ENCODE measurements at places on chromosomes 11 and 22.

DNA sequence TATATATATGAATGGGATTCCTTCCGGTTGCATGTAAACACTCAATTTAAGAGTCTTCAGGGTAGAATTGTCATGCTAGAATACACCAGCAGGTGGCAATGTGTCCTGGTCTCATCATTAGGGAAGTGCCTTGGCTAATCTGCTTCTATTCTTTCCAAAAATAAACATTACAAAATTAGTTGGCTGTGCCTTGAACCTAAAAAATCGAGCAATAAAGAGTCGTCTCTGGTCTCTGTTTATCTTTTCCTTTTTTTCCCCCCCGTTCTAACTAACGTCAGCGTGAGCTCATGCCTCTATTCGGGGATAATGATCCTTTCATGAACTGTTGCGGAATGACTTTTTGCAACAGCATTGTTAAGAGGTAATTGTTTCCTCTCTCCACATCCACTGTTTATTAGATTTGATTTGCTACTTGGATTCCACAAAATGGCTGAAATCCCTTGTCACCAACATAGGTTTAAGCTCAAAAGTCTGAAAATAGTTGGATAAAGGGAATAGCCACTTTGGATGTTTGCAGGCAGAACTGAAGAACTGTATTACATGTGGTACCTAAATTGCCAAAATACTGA lies 1.2 kb upstream of the ARHGEF12 start:
- DNase-seq = peak; percentile 60

DNA sequence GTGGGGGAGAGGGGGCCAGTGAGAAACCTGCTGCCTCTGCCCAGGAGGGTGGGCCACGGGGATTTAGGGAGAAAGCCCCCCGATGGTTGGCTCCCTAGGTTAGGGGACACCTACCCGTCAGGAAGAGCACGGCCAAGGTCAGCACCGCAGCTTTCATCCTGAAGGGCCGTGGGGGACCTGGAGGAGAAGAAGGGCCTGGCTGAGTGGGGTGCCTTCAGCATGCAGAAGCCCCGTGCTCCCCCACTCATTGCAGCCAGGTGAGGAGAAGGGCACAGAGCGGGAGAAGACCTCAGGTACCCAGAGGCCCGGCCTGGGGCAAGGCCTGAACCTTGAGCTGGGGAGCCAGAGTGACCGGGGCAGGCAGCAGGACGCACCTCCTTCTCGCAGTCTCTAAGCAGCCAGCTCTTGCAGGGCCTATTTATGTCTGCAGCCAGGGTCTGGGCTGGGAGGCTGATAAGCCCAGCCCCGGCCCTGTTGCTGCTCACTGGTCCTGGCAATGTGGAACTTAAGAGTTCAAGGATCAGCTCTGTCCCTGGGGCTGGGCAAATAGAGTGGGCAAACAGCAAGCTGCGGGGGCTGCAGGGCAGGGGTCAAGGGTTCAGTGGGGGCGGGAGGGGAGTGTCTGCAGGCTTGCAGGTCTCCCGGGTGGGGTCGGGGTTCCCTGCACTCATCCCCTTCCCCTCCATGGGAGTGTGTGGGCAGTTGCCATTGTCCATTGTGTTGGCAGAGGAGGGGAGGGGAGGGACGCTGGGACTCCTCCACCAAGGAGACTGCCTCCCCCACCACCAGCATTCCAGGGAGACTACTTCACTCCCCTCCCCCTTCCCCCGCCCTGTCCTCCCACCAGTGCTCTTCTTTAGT lies at the start of gene APOA1:
Gene APOA1 (minus strand): TSS at position 392 of the 861 bp plus-strand sequence. CDS start 235 bp downstream, at position 157.
- DNase-seq = no peak

- DNase-seq = peak; percentile 62
Observed at GRCh38 chr11:10298342-10298741, 4.3 kb upstream of the SBF2 start.

- no peak for DNase-seq
Observed at GRCh38 chr11:20067665-20068064, 92.6 kb downstream of the DBX1 start.

- DNase-seq = no peak
Observed at GRCh38 chr22:50201191-50202129, 649 bp downstream of the SELENOO start.

GRCh38 chr11:68021167-68021787 lies 9.2 kb upstream of the NDUFS8 start:
- no peak for DNase-seq

DNA sequence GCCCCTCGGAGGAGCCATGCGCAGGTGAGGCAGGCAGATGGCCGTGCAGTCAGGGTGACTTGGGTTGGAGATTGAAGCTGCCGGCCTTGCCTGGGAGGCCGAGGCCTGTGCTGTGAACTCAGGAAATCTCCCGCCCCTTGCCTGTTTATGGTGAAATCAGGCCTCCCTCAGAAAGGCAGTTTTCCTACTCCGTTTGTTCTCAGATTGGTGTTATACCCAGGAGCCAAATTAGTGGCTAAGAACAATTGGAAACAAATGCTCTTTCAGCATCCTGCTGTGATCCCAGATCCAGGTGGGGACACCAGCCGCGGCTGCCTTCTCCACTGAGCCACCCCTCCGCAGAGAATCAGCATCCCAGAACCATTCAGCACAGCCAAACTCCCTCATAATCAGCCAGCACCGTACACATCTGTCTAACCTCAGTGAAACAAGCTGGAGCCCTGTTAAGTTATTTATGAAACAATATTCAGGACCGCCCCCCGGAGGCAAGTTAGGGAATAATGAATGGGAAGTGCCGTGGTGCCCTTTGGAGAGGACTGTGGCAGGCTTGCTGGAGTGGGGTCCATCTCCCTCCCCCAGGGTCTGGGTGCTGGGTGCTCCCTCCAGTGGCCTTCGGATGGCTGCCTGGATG lies 60.0 kb downstream of the PKNOX2 start:
- no peak for DNase-seq

GRCh38 chr11:61685617-61685967 lies 5.4 kb downstream of the DAGLA start:
- DNase-seq = no peak

DNA sequence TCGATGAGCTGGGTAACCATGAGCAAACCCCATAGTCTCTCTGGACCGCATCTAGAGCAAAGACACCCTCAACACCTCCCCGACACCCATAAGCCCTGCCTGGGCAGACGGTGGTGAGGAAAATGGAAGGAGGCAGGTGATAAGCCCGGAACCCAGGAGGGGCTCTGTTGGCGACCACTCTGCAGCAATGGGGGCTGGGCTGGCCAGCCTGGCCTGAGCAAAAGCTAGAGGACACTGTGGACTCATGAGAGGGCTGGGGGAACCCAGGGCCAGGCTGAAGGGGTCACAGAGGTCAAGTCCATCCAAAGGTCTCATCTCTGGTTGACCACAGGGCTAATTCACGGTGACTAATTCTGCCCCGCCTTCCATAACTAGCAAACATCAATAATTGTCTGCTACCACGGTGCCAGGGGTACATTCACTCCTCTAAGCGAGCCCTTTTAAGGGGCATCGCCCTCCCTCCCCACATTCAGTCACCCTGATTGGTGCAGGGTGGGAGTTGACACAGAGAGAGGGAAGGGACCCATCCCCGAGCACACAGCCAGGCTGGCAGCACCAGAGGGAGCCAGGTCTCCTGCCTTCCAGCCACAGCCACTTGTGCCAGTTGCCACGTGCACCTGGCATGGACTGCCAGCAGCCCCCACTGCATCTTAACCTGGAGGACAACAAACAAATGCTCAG lies 4.0 kb downstream of the PYGM start:
- no peak for DNase-seq

DNA sequence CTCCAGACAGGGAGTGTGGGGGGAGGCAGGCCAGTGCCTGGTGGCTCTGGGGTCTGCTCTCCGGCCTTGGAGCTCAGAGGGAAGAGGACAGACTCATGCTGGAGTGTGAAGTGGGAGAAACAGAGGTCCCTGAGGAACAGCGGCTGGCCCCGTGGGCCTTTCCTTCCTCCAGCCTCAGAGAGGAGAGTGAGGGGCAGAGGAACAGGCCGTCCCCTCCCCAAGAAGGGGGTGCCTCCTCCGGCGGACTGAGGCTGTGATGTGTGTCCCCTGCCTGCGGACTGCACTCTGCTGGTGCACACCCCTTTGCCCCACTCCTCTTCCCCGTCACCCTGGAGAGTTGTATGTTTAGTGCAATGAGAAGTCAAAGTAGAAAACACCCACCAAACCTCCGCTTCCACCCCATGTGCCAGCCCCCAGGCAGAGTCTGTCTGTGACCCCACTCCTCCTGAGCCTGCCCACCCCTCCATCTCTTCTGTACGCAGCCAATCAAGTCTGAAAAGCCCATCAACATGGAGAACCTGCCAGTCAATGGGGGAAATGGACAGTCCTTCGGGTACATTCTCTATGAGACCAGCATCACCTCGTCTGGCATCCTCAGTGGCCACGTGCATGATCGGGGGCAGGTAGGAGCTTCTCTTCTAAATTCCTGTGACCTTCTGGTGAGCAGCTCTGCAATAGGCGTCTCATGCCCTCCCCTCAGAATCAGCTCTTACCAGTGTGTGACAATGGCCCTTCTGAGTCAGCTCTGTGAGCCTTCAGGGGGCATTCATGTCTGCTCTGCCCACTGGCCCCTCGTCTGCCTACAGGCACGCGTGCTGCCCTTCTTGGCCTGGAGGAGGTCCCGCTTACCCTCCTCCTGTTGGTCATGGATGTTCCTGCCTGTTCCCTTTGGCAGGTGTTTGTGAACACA lies 39.0 kb downstream of the GLB1L2 start:
- DNase-seq = no peak

DNA sequence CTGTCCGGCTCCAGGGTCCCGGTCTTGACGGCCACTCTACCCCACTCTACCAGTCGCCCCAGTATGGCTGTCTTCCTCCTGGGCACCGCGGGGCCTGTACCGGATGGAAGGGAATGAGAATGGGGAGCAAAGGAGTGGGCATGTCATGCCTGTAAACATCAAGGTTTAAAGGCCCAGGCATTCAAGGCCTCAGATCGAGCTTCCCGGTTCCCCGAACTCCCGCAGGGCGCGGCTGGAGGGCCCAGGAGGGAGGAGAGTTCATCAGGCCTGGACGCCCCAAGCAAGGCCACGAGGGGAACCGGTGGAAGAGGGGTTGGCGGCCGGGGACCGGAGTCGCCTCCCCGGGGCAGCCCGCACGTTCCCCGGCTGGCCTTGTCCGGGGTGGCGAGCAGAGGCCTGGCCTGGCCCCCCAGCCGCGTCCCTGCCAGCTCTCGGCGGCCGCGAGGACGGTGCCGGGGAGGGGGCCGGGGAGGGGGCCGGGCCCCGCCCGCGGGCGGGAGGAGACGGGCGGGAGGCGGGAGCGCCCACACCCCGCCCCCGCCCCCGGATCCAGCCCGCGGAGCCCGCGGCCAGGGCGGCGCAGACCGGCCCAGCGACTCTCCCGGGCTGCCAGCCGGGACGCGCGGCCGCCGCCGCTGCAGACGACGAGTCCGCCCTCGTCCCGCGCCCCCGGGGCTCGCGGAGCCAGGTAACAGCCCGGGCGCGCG lies at the start of gene CDC42EP1:
Gene CDC42EP1 (plus strand): TSS at position 580 of the 707 bp plus-strand sequence. CDS start 5,870 bp downstream, outside the sequence.
- no peak for DNase-seq

GRCh38 chr11:72623052-72623451 lies 51.2 kb downstream of the PDE2A start:
- no peak for DNase-seq

GRCh38 chr22:49670456-49671330 lies 157.0 kb downstream of the BRD1 start:
- DNase-seq = no peak

GRCh38 chr11:16001899-16002426 lies 354.4 kb downstream of the SOX6 start:
- DNase-seq = no peak

DNA sequence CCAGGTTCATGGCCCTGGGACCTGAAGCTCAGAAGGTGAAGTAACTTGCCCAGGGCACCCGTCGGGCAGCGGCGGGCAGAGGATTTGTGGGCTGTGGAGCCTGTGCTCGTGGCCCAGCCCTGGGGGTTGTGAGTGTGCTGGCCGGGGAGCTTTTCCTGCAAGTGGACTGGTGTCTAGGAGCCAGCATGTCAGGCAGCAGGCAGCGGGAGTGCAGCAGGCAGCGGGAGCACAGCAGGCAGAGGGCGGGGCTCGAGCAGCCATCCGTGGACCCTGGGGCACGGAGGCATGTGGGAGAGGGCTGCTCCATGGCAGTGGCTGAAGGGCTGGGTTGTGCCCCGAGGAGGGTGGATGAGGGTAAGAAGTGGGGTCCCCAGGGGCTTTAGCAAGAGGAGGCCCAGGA lies 72.7 kb upstream of the PPP6R3 start:
- DNase-seq = no peak

DNA sequence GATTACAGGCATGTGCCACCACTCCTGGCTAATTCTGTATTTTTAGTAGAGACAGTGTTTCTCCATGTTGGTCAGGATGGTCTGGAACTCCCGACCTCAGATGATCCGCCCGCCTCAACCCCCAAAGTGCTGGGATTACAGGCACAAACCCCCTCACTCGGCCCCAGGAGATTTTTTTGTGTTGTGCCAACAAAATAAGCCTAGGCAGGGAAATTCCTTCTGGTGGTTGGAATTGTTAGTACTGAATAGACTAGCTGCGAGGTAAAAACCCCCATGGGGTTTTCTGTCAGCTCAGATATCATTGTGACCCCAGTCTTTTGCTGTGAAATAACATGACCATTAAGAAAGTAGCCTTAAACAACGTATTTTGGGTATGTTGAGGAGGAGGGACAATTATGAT lies 144.9 kb downstream of the BCR start:
- DNase-seq = no peak

DNA sequence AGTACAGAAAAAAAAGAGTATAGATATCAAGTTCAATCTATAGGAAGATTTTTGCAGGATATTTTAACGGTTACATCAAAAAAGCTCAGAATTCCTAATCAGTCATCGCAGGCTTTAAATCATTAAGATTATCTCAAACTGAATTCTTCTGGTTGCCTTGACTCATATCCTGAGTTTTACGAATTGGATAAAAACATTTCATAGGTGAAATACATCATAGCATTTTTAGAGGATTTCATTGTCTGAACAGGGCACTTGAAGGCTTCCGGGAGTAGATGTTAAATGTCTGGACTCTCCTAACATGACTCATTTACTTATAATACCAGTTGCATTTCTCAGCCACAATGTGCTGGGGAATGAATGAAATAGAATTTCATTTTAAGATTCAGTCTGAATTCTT lies 2216.6 kb upstream of the RAG2 start:
- DNase-seq = no peak

- DNase-seq = no peak
Observed at GRCh38 chr11:79259800-79260199, 181.0 kb downstream of the TENM4 start.

- DNase-seq = no peak
Observed at GRCh38 chr11:27464909-27465308, 7.7 kb downstream of the LGR4 start.

- no peak for DNase-seq
Observed at GRCh38 chr11:112367895-112368294, 107.2 kb upstream of the PLET1 start.

DNA sequence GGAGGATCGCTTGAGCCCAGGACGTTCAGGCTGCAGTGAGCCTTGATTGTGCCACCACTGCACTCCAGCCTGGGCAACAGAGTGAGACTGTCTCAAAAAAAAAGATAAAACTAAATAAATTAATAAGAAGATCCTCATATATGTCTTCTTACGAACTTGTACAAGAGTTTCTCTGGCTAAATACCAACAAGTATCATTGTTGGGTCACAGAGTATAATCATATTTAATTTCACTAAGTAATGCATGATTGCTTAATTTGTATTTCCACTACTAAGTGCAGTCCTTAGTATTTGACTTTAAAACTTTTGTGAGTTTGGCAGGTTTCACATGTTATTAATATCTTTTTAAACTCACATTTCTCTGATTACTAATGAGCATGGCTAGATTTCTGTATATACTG lies 60.9 kb downstream of the PACS1 start:
- DNase-seq = no peak

GRCh38 chr11:121588747-121589146 lies 136.0 kb upstream of the SORL1-AS1 start:
- DNase-seq = no peak

- no peak for DNase-seq
Observed at GRCh38 chr11:48081151-48082010, 101.0 kb downstream of the PTPRJ start.

Data from central memory CD4-positive, alpha-beta T cell (primary cell).